ENCODE measurements at places on chromosomes 6 and 20.

GRCh38 chr6:157599191-157599590 lies 218.2 kb downstream of the ZDHHC14 start:
- no peak for DNase-seq
- no peak overlapping the region for H3K27ac ChIP-seq
- H3K27me3 ChIP-seq = no peaks in the 10 kb centered on the region
- H3K4me1 ChIP-seq = peaks cover 11% of the 10 kb centered on the region
- H3K4me3 ChIP-seq = no peak overlapping the region

DNA sequence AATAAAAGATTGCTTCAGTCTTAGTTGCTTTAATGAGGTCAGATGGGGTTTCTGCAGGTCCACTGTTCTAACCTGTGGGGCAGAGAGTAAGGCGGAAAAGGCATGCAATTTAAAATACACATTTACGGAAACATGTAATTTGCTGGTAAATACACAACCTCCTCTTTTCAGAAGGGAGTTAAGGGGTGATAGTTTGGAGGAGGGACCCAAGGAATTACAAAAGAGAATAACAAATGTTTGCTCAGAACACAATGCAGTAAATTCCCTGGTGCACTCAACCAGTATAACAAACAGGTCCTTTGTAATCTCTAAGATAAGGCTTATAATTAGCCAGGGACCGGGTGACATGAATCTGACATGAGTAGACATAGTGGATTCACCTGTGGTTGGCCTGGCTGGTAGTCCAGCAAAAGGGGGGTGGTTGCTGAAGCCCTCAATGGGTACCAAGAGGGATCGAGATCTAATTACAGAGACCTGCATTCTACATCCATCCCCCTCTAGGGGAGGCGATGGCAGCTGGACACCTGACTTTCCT lies 295.1 kb downstream of the PHACTR1 start:
- H3K36me3 ChIP-seq = no peaks in the 10 kb centered on the region
- H3K27me3 ChIP-seq = no peaks in the 10 kb centered on the region
- no peak for DNase-seq
- H3K4me1 ChIP-seq = no peaks in the 10 kb centered on the region
- H3K4me3 ChIP-seq = no peak overlapping the region

- no peaks in the 10 kb centered on the region for H3K27me3 ChIP-seq
- no peak overlapping the region for H3K4me3 ChIP-seq
- H3K4me1 ChIP-seq = no peaks in the 10 kb centered on the region
- no peak overlapping the region for H3K27ac ChIP-seq
- no peaks in the 10 kb centered on the region for H3K36me3 ChIP-seq
Observed at GRCh38 chr20:25205277-25206062, 10.0 kb downstream of the ENTPD6 start.

GRCh38 chr20:47349365-47350180 lies 6.9 kb downstream of the ZMYND8 start:
- peaks cover 28% of the 10 kb centered on the region for H3K4me1 ChIP-seq
- peaks cover 18% of the 10 kb centered on the region for H3K36me3 ChIP-seq
- no peak for DNase-seq
- no peak overlapping the region for H3K27ac ChIP-seq

DNA sequence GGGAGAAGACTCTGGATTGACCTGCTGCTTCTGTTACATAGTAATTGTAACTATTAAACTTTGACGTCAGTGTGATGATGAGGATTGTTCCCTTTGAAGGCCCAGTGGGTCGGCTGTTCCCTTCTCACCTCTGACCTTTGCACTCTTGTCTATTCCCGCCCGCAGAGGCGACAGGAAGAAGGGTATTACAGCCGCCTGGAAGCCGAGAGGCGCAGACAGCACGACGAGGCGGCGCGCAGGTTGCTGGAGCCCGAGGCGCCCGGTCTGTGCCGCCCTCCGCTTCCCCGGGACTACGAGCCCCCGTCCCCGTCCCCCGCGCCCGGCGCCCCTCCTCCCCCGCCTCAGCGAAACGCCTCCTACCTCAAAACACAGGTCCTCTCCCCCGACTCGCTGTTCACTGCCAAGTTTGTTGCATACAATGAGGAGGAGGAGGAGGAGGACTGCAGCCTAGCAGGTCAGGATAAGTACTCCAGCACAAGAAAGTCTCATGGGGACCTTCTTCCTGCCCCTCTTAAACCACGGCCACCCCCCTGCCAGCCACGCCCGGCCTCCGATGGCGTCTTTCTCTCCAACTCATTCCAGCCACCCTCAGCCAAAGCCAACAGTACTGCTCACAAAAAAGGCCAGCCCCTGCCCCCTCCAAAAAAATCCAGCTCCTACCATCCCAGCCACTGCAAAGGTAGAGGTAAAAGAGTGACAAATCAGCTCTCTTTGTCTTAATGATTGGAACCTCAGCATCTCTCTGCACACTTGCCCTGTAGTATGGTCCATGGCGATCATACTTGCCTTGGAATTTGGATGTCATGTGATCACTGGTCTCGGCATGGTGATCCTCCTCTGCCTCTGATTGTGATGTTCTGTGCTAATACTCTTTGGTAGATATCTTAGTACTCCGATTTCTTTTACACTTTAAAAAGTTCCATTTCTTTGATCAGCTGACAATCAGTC lies 31.6 kb upstream of the KIF25 start:
- DNase-seq = no peak
- H3K36me3 ChIP-seq = no peaks in the 10 kb centered on the region
- no peaks in the 10 kb centered on the region for H3K27me3 ChIP-seq
- no peaks in the 10 kb centered on the region for H3K4me1 ChIP-seq
- H3K27ac ChIP-seq = no peak overlapping the region

- H3K27ac ChIP-seq = no peak overlapping the region
- no peaks in the 10 kb centered on the region for H3K36me3 ChIP-seq
- H3K4me3 ChIP-seq = no peak overlapping the region
- 0 out of 2 replicates have a peak, but pooled peaks cover 3% of the 10 kb centered on the region for H3K4me1 ChIP-seq
Observed at GRCh38 chr6:1164600-1164999, 147.3 kb upstream of the FOXQ1 start.

DNA sequence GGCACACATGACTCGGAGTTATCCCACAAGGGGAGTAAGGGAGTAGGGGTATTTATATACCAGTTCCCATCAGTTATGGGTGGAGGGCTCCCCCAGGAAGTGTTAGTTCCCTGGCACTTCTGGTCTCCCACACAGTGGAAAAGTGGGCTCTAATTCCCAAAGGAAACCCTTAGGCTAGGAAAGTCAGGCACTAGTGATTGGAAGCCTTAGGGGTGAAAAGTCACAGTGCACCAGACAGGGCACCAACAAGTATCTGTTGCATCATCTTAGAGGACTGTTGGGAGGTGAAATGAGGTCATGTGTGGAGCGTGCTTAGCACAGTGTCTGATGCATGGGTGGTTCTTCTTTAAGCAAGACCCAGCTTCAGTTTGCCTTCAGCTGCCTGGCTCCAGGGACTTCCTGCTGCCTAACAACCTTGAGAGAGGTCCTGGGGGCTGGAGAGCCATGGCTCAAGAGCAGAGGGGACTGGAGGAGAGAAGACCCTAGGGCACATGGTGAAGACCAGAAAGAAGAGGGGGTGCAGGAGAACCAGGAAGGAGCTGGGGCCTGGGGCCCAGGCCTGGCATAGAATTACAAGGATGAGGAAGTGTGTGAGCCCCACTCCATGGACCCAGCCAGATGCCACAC lies 7.5 kb upstream of the FOXP4 start:
- H3K4me3 ChIP-seq = no peak overlapping the region
- H3K36me3 ChIP-seq = no peaks in the 10 kb centered on the region

- H3K4me1 ChIP-seq = no peaks in the 10 kb centered on the region
- H3K27ac ChIP-seq = no peak overlapping the region
- no peak for DNase-seq
- no peaks in the 10 kb centered on the region for H3K36me3 ChIP-seq
Observed at GRCh38 chr20:32040142-32040953, 11.7 kb upstream of the HCK start.

- no peaks in the 10 kb centered on the region for H3K36me3 ChIP-seq
- H3K27me3 ChIP-seq = peaks cover 4% of the 10 kb centered on the region
- no peak overlapping the region for H3K27ac ChIP-seq
- peaks cover 20% of the 10 kb centered on the region for H3K4me1 ChIP-seq
Observed at GRCh38 chr6:7730001-7730783, 4.3 kb downstream of the BMP6 start.

GRCh38 chr20:36435592-36436541 lies 105.5 kb upstream of the MYL9 start:
- no peaks in the 10 kb centered on the region for H3K27me3 ChIP-seq
- DNase-seq = no peak
- H3K27ac ChIP-seq = no peak overlapping the region
- H3K4me3 ChIP-seq = no peak overlapping the region
- no peaks in the 10 kb centered on the region for H3K36me3 ChIP-seq

DNA sequence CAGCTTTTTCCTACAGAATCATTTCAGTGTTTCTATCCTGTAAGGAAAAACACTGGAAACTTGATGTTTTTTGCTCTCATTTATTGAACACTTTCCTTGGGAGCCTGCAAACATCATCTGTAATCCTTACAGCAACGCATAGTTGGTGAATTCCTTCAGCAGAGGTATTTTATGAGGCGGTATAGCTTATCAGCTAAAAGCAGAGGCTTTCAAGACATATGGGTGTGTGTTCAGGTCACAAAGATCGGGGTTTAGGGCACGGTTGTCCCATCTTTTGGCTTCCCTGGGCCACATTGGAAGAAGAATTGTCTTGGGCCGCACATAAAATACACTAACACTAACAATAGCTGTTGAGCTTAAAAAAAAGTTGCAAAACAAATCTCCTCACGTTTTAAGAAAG lies 185.0 kb downstream of the AIG1 start:
- no peak overlapping the region for H3K27ac ChIP-seq
- H3K4me3 ChIP-seq = no peak overlapping the region
- DNase-seq = no peak

- no peaks in the 10 kb centered on the region for H3K4me1 ChIP-seq
- no peaks in the 10 kb centered on the region for H3K36me3 ChIP-seq
- DNase-seq = no peak
- H3K27ac ChIP-seq = no peak overlapping the region
- H3K27me3 ChIP-seq = no peaks in the 10 kb centered on the region
- H3K4me3 ChIP-seq = no peak overlapping the region
Observed at GRCh38 chr6:116726947-116727346, 38.6 kb downstream of the FAM162B start.

DNA sequence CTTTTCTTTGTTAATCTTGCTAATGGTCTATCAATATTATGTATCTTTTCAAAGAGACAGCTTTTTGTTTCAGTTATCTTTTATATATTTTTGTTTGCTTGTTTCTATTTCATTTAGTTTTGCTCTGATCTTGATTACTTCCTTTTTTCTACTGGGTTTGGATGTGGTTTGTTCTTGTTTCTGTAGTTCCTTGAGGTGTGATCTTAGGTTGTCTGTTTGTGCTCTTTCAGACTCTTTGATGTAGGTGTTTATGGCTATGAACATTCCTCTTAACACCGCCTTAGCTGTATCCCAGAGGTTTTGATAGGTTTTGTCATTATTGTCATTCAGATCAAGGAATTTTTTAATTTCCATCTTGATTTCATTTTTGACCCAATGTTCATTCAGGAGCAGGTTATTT lies 26.8 kb upstream of the TNFAIP3 start:
- H3K27me3 ChIP-seq = no peaks in the 10 kb centered on the region
- no peaks in the 10 kb centered on the region for H3K4me1 ChIP-seq
- no peak overlapping the region for H3K4me3 ChIP-seq
- no peak for DNase-seq
- no peak overlapping the region for H3K27ac ChIP-seq

DNA sequence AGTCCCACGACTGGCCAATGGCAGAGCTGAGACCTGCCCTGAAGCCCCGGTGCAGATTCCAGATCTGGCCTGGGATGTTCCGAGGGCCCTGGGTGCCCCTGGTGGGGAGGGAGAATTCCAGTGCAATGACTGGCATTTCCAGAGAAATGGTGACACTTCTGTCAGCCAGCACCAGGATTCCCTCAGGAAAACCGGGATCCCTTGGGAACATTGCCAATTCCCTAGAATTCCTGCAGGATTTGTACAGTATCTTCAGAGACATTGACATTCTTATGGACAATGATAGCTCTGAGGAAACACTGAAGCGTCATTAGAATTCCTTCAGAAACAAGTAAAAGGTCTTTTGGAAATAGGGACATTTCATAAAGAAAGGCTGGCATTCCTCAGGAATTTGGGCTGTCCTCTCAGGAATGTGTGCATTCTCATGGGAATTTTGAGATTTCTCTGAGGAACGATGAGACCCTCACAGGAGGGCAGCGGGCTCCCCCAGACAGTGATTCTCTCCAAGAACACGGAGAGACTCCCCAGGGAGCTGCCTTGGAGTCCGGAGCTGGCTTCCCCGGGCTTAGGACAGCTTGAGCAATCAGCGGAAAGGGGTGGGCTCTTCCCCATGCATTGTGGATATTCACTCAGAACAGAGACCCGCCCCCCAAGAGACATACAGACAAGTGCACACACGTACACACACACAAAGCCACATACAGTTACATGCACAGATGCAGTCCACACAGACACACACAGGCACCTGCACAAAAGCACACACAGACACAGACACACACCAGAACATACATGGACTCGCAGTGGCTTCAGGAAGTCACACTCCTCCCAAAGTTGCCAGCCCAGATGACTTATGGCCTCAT lies 35.2 kb upstream of the BPIFA2 start:
- no peak overlapping the region for H3K27ac ChIP-seq
- no peak overlapping the region for H3K4me3 ChIP-seq
- peaks cover 50% of the 10 kb centered on the region for H3K27me3 ChIP-seq
- H3K4me1 ChIP-seq = no peaks in the 10 kb centered on the region
- H3K36me3 ChIP-seq = no peaks in the 10 kb centered on the region
- no peak for DNase-seq

DNA sequence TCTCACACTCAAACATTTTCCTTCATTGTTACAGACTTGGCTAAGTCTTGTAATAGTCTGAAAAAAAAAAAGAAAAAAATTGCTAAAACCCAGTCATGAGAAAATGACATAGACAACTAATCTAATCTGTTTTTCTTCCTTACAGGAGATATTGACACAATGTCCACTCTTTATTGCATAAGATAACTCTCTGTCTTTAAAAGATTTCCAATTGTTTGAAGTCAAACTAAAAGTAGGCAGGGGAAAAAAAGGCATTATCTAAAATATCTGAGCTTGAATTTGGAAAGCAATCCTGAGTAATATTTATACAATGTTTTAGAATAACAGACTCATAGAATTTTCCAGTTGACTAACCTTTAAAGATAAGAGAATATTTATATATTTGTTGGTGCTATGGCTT lies 233.0 kb upstream of the CEP162 start:
- no peak for DNase-seq
- H3K4me3 ChIP-seq = no peak overlapping the region
- no peaks in the 10 kb centered on the region for H3K4me1 ChIP-seq
- H3K27ac ChIP-seq = no peak overlapping the region
- H3K36me3 ChIP-seq = no peaks in the 10 kb centered on the region

- no peak for DNase-seq
- no peaks in the 10 kb centered on the region for H3K4me1 ChIP-seq
- no peak overlapping the region for H3K4me3 ChIP-seq
Observed at GRCh38 chr20:50572938-50573777, 63.0 kb downstream of the PTPN1 start.
